ENCODE measurements at places on chromosomes 1 and 21.

GRCh38 chr21:37615962-37616361 lies 249.4 kb downstream of the DYRK1A start:
- no peak for DNase-seq

- DNase-seq, result no peak
Measured at GRCh38 chr1:203649551-203649998, 22.9 kb downstream of the ATP2B4 start.

GRCh38 chr1:208933984-208934525 lies 649.5 kb upstream of the CAMK1G start:
- no peak for DNase-seq

DNA sequence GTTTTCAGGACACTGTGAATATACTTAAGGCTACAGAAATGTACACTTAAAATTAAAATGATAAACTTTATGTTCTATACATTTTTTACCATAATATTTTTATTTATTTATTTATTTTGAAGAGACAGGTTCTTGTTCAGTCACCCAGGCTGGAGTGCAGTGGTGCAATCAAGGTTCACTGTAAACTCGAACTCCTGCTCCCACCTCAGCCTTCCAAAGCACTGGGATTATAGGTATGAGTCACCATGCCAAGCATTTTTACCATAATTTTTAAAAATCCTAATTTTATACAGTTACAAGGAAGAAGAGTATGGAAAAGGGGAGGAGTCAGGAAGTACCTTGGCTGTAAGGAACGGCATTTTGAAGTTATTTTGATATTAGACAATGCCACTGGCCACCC lies 23.6 kb upstream of the ANGPTL3 start:
- DNase-seq, result no peak

DNA sequence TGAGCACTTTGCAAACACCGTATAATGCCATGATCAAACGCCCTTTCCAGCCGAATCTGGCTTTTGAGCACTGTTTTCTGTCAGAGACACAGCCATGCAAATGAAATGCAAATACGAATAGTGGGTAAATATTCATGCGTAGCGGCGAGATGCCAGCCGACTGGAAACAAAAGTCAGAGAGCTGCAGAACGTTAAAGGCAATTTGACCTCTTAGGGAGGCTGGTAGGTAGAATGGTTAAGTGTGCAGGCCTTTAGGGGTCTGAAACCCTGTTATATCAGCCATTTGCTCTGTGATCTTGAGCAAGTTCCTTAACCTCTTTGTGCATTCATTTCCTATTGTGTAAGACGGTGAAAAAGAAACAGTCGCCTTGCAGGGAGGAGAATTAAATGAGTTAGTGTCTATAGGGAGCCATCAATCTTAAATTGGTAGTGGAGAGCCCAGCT lies 6.5 kb upstream of the SDHB start:
- DNase-seq, result no peak

- no peak for DNase-seq
Measured at GRCh38 chr1:94819945-94820746, at the start of gene SLC44A3. Gene SLC44A3, plus strand, starts transcription at chr1:94820357. Its CDS starts 95 bp downstream, at chr1:94820452.

DNA sequence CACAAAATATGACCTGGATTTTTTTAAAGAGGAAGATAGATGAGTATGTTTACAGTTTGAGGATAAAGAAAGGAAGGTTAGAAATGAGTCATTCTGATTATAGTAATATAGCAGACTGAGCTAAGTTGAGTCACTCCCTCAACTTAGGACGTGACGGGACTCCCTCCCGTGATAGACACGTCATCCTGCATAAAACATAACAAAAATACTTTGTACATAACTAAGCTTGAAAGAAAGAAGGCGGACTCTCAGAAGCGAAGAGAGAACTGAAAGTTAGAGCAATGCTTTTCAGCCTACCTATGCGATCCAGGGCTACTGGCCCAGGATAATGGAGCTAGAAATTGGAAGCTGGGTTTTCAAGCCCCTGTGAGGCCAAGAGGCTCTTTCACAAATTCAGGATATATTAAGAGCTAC lies 53.0 kb upstream of the DESI2 start:
- DNase-seq, result peak; percentile 44

DNA sequence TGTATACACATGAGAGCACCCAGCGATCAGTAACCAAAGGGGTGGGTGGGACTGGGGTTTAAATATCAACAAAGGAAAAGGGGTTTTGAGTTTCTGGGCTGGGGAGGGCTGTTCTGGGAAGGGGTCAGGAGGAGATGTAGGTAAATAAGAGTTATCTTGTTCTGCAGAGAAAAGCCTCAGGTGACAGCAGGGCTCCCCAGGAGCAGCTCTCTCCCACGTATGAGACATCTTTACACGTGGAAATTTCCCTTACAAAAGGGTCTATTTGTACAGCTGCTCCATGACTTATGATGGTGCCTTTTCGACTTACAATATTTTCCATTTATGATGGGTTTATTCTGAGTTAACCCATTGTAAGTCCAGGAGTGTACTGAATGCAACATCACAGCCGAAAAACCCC lies 16.3 kb upstream of the PADI2 start:
- DNase-seq, result no peak

GRCh38 chr1:185894791-185895190 lies 160.6 kb downstream of the HMCN1 start:
- no peak for DNase-seq

GRCh38 chr1:236282425-236282716 lies 613 bp upstream of the ERO1B start:
- DNase-seq, result peak; percentile 30

DNA sequence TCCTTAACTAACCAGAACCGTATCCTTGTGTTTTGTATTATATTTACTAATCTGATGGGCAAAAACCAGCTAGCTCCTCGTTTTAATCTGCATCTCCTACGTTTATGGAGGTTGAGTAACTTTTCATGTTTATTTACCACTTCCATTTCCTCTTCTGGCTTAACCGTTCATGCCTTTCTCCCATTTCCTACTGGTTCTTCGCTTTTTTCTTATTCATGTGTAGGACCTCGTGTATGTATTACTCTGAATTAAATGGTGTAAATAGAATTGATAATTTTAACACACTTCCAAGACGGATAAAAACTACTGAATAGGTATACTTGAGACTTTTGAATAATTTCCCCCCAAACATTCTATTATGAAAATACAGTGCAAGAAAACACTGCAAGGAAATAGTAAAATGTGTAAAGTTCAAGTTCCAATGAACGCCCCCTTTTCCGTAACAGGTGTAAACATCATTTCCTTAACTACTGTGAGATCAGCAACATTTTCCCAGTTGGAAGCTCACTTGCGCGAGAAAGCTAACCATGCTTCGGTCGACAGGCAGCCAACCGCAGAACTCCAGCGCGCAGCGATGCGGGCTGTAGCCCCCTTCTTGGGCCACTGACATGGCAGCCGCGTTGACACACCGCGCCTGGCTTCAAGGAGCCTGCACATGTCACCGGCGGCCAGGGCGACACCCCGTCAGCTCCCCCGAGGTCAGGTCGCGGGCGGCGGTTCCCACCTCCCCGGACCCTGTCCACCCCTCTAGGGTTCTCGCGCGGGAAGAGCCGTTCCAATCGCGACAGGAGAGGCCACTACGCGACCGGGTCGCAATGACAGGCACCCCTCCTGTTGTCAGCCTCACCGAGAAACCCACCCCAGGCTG lies 816 bp downstream of the EDEM3 start:
- peak; percentile 23 for DNase-seq

GRCh38 chr1:172638885-172639831 lies 19.7 kb upstream of the FASLG start:
- peak; percentile 81 for DNase-seq

DNA sequence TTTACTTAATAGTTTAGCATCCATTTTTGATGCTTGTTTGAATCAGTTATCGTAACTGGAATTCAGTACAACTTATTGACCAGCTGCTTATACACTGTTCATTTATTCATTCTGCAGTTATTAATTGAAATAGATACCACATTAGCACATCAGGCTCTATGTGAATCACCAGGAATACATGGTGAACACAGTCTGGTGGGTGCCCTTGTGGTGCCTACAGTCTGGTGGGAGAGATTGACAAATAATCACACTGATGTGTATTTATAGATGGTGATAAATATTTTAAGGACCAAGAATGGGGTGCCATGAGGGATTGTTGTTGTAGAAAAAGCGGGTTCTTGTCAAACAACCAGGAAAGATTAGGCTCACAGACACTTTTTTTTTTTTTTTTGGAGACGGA lies 87.6 kb downstream of the ZFYVE9 start:
- no peak for DNase-seq
